ENCODE measurements at places on chromosomes 7 and 10.

- DNase-seq: no peak
Observed at GRCh38 chr7:137881607-137882260, 35.0 kb upstream of the DGKI start.

DNA sequence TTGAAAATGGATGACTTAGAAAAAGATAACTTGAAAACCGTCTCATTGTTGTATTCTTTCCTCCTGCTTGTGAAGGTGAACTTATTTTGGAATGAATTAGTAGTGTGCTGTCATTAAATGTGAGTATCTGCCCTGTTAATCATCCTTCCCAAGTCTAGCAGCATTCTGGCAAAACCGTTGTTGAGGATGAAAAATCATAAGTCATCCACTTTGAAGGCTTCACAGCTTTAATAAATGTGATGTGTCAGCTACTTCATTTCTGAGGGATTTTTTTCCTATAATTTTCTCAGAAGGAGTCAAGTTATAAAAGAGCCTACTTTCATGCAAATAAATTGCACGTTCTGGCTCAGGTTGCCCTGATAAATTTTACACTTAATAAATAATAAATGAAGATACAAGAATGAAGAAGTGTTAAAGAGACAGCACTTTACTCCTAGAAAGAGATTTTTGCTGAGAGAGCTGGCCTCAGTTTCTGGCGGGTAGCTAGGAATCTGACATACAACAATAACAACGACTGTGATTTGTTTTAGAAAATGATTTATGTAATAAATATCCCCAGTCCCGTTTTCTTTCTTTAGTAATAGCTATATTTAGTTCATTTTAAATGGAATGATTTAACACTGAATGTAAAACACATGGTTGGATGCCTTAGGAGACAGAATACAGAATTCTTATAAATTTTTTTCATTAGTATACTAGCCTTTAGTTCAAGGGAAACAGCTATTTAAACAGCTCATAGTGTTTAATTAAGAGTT is 516.5 kb upstream of the KLF6 start:
- DNase-seq: no peak

DNA sequence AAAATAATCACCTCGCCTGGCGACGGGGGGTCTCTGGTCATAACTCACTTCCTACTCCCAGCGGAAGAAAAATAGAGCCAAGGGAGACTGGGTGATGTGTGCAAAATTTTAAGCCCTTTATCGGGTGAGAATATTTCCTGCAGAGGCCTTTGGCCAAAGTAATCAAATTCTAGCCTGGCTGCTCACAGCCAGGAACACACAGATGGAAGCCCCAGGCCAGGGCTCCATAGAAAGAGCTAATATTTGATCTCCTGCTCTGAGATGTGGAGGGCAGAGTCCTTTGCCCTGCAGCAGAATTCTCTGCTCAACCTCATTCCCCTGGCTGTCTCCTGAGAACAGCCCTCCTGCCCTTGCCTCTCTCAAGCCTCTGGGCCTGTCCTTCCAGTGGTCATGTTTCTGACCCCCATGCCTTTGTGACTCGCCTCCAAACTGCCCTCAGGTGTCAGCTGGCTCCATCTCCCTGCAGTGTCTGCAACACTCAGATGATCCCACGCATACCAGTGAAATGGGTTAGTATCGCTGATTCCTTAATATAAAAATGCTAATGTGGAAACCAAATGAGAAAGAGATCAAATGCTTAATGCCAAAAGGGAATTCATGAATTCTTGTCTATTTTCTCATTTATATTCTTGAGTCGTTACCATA is 34.5 kb downstream of the FRMD4A start:
- no peak for DNase-seq

- DNase-seq: no peak
Observed at GRCh38 chr7:158073845-158074840, 513.5 kb downstream of the PTPRN2 start.

DNA sequence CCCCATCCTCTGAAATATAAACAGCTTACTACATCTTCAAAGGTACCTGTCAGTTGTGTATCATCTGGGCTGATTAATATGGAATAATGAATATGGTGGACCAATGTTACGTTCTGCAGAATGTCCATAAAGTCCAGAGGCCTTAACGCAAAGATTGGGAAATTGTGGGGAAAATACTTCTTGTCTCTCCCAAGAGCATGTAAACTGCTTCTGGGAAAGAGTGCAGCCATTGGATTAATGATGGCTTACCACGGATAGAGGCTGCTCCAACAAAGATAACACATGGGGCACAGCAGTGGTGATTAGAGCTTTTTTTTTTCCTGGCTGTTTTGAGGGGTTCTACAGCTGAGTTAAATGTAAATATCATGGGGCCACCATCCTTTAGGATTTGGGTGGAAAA is 340.4 kb upstream of the AKR1E2 start:
- no peak for DNase-seq

All from stimulated activated CD4-positive, alpha-beta T cell treated with anti-CD3 and anti-CD28 coated beads, Interleukin-15, amount 100 ng/mL, for 1 hour (primary cell).